Posterior vena cava (tissue), 2 donors: ENCODE measurements at places on chromosomes 7 and 10. TPM values are rescaled to one million over a fixed set of nuclear protein-coding genes. Genes with fewer than 3 reads are reported as not detected.

Gene OR2A42
- total RNA-seq: 0.14 TPM

GRCh38 chr10:85607043-85607695, 759.4 kb downstream of the GRID1 start:
- DNase-seq: no peak

DNA sequence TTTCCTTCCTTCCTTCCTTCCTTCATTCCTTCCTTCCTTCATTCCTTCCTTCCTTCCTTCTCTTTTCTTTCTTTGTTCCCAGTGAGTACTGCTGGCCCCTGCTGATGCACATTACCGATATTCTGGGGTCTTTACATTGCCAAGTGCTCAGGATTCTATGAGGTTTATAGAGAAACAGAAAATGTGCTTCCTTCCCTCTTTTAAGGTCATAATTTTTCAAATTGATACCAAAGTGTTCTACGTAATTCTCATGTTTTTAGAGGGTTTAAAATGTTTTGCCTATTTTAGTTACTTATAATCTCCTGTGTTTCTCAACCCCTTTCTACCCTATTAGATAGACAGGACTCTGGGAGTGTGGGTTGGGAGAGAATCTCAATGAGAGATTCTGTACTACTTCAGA, 291.2 kb downstream of the HDAC9 start:
- no peak for DNase-seq

DNA sequence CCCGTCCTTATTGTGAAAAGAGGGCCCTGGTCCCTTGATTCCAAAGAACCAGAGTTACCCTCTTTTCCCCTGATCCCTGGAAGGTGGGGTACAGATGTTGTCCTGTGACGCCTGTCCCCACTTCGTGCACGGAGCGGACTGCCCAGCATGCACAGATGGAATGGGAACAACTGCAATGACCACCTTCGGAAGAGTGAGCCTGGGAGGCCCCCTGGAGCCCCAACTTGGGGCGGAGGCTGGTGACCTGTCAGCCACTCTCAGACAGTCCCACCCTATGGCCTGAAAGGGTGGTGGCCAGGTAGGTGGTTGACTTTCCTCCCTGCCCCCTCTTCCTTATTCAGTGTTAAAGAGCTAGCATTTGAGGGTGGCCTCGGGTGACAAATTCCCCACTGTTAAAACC, 196.6 kb upstream of the GALNT17 start:
- no peak for DNase-seq

GRCh38 chr7:24908727-24909126, 71.3 kb downstream of the OSBPL3 start:
- no peak for DNase-seq

GRCh38 chr10:52229291-52229931, 84.7 kb upstream of the DKK1 start:
- DNase-seq: no peak

- no peak for DNase-seq
These were observed 34.1 kb downstream of the MTERF1 start for GRCh38 chr7:91846436-91846835.

GRCh38 chr10:78473006-78473405, 439.3 kb downstream of the RPS24 start:
- no peak for DNase-seq

GRCh38 chr10:11357439-11357838, 254.0 kb downstream of the USP6NL start:
- no peak for DNase-seq

Gene GALNT17
- 22.0 TPM for total RNA-seq

Gene CALML3
- total RNA-seq: not detected

Gene PNLIPRP1
- not detected for total RNA-seq

Gene NKX2-3
- total RNA-seq: not detected

- DNase-seq: no peak
These were observed 77.2 kb downstream of the DNAH11 start for GRCh38 chr7:21620054-21620453.

GRCh38 chr10:97060441-97061084, 125.2 kb downstream of the SLIT1 start:
- DNase-seq: no peak

- no peak for DNase-seq
These were observed 2.4 kb downstream of the TRA2A start for GRCh38 chr7:23529262-23529859.

GRCh38 chr7:104536956-104537355, 208.6 kb downstream of the LHFPL3 start:
- no peak for DNase-seq

DNA sequence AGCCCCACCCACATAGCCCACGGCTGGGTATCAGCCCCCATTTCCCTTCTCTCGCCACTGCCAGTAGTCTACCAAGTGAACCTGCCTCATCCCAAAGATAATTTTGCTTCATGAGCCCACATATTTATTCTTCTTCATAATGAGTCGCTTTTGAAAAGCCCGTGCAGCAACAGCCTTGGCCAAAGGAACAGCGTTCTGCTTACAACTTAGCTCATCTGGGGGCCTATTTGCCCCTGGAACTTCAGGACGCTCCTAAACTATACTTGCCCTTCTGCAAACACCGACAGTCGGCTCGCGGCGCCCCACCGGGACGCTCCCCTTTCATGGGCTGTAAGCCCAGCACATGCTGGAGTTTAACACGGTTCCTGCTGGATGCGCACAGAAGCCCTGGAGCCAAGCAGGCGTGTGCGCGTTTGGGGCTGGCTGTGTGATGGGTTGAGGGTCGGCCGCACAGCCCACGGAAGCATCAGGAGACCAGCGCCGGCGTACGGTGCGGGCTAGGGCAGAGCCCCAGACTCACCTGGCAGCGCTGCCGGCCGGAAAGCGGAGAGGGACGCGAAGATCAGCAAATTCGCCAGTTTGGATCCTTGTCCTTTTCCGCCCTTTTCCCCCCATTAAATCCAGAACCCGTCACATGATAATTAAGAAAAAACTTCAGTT, 370 bp downstream of the TMEM60 start:
- DNase-seq: no peak

Gene ACSL5
- total RNA-seq: 14.7 TPM

DNA sequence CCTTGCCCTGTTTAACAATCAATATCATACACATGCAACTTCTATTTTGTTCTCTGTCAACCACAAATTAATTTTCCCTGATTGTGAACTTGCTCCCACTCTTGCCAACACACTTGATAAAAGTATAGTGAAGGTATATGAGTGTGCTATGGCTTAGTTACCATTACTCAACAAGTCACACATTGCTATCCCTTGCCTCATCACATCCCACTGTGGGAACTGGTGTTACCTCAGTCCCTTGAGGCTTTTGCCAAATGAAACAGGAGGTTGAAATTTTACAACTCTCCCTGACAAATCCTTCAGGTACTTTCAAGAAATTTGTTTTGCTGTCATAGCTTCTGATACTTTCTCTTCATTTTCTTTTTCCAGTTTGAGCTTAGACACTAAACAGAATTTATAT, 472.5 kb upstream of the SEMA3D start:
- no peak for DNase-seq

GRCh38 chr10:77230194-77230593, 407.4 kb downstream of the KCNMA1 start:
- no peak for DNase-seq

GRCh38 chr7:154577141-154577873, 425.6 kb downstream of the PAXIP1 start:
- DNase-seq: no peak

DNA sequence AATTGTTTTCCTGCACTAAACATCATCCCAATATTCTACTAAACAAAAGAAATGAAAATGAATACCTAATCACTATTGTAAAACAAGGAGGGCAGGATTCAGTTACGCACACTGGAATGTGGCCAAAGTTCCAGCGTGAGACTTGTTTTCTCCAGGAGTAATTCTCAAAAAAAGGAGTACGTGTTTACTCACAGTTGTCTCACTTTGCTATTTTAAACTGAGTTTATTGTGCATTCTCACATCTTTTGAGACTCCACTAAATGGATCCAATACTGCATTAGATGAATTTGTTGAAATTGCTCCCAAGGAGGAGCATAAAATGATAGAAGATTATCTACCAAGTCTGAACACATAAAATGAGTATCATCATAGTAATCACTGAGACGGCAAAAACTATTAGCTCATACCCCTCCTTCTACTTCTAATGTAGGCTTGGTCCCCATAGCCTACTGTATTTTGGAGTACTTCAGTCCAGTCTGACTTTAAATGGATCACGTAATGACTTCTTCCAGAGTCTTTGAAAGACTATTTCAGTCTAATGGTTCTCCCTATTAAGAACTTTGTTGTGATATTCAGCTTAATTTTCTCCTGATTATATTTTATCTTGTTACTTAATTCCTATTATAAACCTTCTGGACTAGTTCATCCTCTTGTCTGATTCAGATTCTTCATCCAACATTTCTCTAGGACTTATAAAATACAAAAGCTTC, 3.8 kb downstream of the GRM3 start:
- DNase-seq: no peak

DNA sequence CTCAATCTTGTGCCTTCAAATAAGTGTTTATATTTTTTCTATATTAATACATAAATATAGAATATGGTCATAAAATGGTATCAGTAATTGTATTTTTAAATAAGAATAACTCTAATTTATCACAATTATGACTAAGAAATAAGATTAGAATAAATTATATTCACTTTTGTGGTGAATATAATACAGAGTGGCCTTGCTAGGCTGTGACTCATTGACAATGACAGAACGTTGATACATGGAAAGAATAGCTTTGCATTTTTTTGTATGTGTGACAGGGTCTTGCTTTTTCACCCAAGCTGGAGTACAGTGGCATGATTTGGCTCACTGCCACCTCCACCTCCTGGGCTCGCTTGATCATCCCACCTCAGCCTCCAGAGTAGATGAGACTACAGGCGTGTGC, 47.8 kb upstream of the PCLO start:
- no peak for DNase-seq

- no peak for DNase-seq
These were observed 50.9 kb downstream of the MINDY3 start for GRCh38 chr10:15809450-15809849.

Gene SFRP4
- total RNA-seq: 197 TPM

DNA sequence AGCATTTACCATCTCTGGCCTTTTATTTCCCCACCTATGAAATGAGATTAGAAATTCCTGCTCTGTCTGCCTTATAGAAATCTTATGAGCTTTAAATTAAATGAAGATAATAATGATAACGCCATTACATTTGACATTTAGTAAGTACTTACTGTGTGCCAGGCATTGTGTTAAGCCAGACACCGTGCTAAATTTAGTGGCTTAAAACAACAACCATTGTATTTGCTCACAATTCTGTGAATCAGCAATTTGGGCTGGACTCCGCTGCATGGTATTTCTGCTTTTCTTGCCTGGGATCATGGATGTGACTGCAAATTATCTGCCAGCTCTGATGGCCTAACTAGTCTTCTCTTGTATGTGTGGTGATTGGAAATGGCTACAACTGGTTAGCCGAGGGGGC, 56.4 kb upstream of the CCDC6 start:
- no peak for DNase-seq

DNA sequence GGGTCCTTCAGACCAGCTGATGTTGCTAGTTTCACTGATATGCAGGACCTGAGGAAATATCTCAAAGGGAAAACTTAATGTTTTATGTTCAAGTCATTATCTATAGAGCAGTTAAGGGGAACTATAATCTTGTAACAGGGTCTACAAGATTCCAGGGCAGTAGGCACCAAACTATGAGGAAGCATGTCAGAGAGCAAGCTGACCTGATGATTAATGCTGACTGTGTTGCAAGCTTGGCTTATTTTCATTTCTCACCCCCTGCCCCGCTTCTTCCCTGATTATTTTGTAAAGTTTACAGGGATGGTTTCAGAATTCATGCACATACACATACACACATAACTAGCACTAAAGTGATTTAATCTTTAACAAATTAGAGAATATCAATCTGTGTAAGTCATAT, 84.3 kb upstream of the CACNA2D1 start:
- no peak for DNase-seq

Gene COX15
- total RNA-seq: 24.3 TPM

Gene TMEM229A
- total RNA-seq: not detected

GRCh38 chr10:44627591-44628354, 242.9 kb upstream of the CXCL12 start:
- no peak for DNase-seq

Gene NEUROG3
- not detected for total RNA-seq

- DNase-seq: no peak
These were observed 64.0 kb downstream of the MTPAP start for GRCh38 chr10:30284865-30285594.

Gene FXYD4
- not detected for total RNA-seq

Gene EFCAB10
- not detected for total RNA-seq

- DNase-seq: no peak
These were observed 58.4 kb downstream of the PTPRZ1 start for GRCh38 chr7:121931149-121931902.

DNA sequence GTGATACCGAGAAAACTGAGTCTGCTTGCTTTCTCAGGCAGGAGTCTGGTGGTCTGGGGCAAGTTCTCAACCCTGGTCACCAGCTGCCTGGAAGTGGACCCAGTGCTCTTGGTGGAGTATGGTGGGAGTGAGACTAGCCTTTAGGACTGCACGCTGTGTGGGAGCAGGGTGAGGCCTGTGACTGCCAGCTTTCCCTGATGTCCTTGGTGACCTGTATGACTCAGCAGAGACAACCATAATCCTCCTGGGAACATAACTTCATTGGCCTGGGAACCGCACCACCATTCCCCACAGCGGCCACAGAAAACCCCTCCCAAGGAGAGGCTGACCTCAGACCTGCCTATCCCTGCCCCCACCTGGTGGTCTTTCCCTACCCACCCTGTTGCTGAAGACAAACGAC, 139.5 kb upstream of the CHRM2 start:
- no peak for DNase-seq
